ENCODE measurements at places on chromosomes 1 and 21.

DNA sequence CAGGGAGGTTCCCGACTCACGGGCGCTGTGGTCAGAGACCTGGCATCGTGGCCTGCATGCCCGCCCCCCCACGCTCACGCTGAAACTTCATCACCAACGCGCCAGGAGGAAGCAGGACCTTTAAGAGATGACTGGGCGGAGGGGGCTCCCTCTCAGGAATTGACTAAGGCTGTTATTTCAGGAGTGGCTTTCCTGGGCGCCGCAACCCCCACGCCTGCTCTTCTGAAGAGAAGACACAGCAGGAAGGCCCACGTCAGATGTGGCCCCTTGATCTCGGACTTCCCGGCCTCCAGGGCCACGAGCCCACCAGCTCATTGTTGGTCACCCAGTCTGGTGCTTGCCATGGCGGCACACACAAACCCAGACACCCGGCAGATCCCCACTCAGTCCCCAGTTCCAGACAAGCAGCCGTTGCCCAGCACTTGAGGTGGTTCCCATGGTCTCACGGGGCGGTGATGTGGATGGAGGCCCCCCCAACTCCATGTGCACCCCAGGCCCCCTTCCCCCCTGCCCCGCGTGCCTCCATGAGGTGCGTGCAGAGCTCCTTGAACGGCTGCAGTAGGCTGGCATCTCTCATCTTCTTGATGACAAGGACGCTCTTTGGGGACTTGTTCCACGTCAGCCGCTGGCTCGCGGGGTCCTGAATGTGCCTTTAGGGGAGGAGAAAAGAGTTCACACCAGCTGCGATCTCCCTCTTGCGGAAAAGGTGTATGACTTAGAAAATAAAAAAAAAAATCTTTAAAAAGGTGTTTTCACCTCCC lies 21.4 kb downstream of the NADK start:
- no peak for DNase-seq

DNA sequence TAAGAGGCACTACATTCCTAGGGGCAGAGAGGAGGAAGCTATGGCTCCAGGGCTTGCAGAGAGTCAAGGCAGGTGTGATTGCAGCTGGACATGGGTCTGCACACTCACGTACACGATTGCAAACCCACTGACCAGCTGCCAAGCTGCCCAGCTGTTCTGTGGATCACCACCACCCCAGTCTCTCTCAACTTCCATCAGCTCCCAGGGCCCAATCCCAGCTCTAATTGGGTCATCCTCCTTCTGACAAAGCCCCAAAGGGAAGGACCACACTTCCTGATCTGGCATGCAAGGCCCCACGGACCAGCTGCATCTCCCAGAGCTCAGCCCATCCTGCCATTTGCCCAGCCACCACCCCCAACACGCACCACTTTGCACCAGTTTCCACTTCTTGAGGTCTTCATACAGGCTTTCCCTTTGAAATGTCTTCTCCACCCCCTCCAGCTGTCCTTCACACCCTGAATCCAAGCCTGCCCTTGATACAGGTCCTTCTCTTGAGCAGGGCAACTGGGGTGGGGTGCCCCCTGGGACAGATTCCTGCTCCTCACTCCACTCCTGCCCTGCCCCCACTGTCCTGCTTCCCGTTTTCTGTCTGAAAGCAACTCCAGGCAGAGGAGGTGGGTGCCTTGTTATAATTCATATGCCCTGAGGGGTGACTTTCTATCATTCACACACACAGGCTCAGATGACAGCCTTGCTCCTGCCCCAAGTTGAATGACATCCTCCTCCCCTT lies 179.4 kb upstream of the EDN2 start:
- DNase-seq: no peak

DNA sequence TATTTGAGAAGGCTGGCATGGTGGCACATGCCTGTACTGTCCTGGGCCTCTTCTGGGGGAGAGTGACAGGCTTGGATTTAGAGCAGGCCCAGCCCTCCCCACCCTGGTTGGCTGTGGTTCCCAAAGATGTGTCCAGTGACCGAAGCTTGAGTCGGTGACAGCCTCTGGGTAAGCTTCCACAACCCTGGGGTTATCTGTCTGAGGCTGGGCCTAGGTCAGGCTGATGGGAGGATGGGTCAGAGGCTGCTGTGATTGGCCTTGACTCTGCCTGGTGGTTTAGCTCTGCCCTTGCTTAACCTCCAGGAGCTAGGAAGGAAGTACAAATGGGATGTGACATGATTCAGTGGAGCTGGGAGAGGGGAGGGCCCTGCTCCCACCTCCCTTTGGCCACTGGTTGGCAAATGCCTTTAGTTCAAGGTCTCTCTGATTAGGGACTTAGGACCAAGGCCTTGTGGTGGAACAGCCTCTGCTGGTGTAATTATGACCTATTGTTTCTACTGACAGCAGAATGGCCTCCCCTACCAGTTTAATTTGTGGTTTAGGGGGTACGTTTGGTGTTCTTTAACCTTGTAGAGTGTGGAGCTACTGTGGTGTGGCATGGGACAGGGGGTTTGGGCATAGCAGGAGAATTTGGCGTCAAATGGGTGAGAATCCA lies 16.6 kb downstream of the NUDC start:
- DNase-seq: no peak

- no peak for DNase-seq
Measured at GRCh38 chr1:25161981-25162380, 70.3 kb downstream of the SYF2 start.

Measured in CD4-positive, CD25-positive, alpha-beta regulatory T cell (primary cell).